ENCODE measurements at places on chromosomes 16 and 17.

DNA sequence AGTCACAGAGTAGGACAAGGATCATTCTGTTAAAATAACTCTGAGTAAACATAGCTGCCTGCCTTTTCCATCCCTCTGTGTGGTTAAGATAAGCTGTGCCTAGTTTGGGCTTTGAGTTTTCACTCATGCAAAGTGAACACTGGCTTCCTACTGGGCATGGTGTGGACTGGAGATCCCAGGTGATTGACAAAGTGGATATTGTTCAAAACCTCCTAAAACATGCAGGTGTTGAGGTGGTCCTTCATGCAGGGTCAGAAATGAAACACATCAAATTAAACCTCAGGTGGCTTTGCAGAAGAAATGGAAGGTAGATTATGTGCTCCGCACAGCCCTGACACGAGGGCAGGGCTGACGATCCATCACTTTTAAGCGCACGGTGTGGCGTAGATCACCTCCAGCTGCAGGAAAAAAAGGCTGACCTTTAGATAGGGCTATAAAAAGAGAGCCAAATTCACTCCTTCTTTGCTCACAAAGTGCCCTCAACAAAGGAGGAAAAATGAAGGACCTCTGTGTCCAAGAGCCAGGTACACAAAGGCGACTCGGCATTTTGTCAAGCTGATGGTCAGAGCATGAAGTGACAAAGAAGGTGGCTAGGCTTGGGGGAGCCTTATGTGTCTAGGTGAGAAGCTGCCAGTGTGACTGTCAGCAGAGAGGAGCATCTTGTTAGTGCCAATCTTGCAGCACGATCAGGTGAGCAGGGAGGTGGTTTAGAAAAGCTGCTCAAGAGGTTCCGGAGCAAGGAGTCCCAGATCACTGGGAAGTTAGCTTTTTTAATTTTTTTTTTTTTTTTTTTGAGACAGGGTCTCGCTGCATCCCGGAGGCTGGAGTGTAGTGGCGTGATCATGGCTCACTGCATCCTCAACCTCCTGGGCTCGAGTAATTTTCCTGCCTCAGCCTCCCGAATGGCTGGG is 19.9 kb upstream of the ITPRIPL2 start:
- DNase-seq = no peak

GRCh38 chr16:85689285-85689949 is 663 bp upstream of the GINS2 start:
- no peak for DNase-seq

- DNase-seq = no peak
Observed at GRCh38 chr17:51941272-51941671, 217.2 kb downstream of the CA10 start.

DNA sequence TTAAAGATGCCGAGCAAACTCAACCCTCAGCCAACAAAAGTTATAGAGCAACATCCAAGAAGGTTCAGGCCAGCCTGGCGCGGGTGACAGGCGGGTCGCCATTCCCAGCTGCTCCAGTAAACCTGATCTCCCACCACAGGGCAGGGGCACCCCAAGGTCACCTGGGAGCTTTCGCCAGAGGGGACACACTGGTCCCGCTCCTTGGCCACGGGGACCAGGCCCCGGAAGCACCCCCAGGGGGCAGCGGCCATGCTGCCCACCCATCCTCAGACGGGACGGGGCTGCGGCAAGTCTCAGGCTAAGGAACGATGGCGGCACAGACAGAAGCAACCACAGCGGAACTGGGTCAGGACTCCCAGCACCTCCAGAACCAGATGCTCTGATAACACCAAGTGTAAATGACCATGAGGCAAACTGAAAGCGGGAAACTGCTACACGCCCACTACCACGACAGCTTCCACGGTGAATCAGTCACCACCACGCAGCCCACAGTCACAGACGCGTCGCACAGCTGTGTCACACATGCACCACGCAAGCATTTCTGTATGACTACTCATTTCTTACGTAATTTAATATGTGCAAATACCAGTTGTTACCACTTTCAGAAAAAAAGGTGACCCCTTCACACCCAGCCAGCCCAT is 14.1 kb upstream of the CCDC154 start:
- no peak for DNase-seq

DNA sequence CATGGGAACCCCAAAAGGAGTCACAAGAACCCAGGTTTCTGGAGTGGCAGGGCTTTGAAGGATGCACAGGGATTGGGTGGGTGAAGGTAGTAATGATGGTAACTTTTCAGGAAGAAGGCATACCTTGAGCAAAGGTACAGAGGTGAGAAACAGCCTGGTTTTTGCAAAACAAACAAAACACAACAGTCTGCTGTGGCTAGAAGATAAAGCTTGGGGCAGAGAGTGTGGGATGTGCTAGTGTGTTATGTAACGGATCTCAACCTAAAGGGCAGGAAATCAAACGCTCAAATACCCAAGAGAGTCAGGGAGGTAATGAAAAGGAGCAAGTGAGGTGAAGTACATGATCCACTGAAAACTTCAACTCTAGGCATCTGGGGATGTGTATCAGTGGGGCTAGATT is 4.6 kb downstream of the PTGES3L start:
- DNase-seq = no peak

- peak; percentile 70 for DNase-seq
Observed at GRCh38 chr16:66603537-66604375, 748 bp upstream of the CMTM3 start.
